ENCODE measurements at places on chromosomes 1 and 21.

GRCh38 chr1:224528900-224529299 is 87.2 kb upstream of the CNIH3 start:
- no peak for DNase-seq

DNA sequence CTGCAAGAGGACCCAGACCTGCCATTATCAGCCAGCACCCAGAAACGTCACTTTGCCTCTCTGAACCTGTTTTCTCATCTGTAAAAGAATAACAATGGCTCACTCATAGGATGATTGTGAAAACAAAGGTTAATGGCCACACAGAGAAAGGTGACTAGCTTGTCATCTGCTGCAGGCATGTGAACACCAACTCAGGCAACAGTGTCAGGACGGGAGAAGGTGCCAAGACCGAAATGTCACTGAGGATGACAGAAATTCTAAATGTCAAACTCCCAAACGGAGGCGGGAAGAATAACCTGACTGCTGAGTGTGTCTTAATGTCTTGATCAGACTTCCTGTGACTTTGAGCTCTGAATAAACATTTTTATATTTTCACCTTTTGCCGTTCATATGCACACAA is 10.3 kb downstream of the PADI4 start:
- no peak for DNase-seq

DNA sequence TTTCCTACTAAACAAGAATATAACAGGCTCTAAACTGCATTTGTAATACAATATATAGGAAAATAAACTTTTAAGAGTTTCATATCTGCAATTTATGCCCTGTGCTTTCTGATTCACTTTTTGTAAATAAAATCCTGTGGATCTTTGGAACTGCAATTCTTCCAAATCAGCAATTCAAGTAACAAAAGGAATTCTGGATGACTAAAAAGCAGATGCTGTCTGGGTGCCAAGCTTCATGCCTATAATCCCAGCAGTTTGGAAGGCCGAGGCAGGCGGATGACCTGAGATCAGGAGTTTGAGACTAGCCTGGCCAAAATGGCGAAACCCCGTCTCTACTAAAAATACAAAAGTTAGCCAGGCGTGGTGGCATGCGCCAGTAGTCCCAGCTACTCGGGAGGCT is 6.3 kb downstream of the NME7 start:
- no peak for DNase-seq

GRCh38 chr1:228685081-228685660 is 50.1 kb upstream of the RHOU start:
- DNase-seq, result no peak

- DNase-seq, result peak; percentile 77
Observed at GRCh38 chr1:18575620-18576019, 55.0 kb upstream of the PAX7 start.

All from activated effector memory CD4-positive, alpha-beta T cell treated with anti-CD3 and anti-CD28 coated beads, Interleukin-2, amount 50 U/mL, for 16 hours (primary cell).